ENCODE measurements at places on chromosomes 6 and 20.

GRCh38 chr6:89539779-89540178 lies 98.8 kb downstream of the LYRM2 start:
- no peaks in the 10 kb centered on the region for H3K27me3 ChIP-seq
- H3K36me3 ChIP-seq: no peaks in the 10 kb centered on the region
- DNase-seq: no peak
- no peak overlapping the region for H3K27ac ChIP-seq

DNA sequence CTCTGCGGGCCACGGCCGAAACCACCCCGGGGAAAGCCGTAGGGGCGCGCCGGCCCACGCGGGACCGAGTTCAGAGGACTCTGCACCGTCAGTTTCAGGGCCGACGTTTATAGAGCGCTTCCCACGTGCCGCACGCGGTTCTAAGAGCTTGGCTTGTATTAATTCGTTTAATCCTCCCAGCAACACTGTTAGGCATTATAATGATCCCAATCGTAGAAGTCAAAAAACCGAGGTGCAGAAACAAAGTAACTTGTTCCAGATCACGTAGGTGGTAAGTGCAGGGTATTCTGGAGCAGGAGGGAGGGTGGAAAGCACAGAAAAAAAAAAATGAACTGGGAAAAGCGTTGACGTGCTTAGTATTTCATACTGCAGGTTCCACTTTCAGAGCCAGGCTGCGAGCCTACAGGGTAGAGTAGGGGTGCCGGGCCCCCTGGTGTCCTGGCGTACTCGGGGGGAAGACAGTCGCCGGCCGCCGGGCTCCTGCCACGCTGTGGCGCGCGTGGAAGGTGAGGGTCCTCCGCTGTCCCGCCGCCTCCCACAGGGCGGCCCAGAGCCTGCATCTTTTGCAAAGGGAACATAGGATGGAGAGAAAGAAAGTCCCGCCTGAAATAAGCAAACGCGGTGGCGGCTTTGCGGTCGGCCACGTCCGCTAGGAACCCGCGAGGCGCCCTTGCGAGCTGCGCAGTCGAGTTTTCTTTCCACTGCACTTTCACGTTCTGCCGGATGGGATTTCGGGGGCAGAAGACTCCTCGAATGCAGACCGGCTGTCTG lies 10.2 kb upstream of the FOXF2 start:
- H3K36me3 ChIP-seq: no peaks in the 10 kb centered on the region
- H3K4me1 ChIP-seq: no peaks in the 10 kb centered on the region
- H3K4me3 ChIP-seq: no peak overlapping the region
- peaks cover 75% of the 10 kb centered on the region for H3K27me3 ChIP-seq
- no peak for DNase-seq

DNA sequence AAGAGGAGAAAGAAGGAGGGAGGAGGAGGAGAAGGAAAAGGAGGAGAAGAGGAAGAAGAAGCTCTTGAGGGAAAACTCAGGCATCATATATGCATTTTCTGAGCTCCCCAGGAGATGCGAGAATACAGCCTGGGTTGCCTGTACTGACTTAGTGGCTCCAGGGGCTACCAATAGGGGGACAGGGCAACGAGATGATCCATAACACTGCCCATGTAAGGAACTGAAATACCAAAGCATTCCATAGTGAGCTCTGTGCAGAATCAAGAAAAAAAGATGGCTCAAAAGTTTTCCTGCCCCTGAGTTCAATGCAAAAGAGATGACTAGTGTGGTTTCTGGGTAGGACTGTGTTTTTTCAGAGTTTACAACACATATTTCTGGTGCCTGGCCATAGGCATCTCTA lies 258.7 kb downstream of the ALDH8A1 start:
- H3K27ac ChIP-seq: no peak overlapping the region
- no peaks in the 10 kb centered on the region for H3K27me3 ChIP-seq
- H3K36me3 ChIP-seq: no peaks in the 10 kb centered on the region
- no peak for DNase-seq
- H3K4me1 ChIP-seq: no peaks in the 10 kb centered on the region

DNA sequence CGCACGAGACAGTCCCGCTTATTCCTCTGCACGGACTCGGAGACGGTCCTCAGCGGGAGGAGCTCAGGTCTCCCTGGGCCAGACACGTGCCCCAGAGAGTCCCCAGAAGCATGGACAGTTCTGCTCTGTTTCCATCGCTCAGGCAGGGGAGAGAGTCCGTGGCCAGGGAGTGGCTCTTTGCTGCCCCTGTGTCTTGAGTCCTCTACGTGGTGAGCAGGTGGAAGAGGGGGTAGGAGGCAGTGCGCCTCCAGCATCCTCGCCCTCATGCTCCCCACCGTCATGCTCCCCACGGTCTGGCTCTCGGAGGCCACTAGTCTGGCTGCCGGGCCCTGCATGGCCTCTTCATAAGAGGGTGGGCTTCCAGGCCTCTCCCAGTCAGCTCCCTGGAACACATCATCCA lies 8.9 kb downstream of the TAGAP start:
- no peak overlapping the region for H3K27ac ChIP-seq
- DNase-seq: no peak
- peaks cover 3% of the 10 kb centered on the region for H3K27me3 ChIP-seq
- H3K36me3 ChIP-seq: no peaks in the 10 kb centered on the region
- H3K4me3 ChIP-seq: no peak overlapping the region
- no peaks in the 10 kb centered on the region for H3K4me1 ChIP-seq

- H3K27me3 ChIP-seq: no peaks in the 10 kb centered on the region
- no peak for DNase-seq
- no peaks in the 10 kb centered on the region for H3K36me3 ChIP-seq
- no peak overlapping the region for H3K4me3 ChIP-seq
- H3K4me1 ChIP-seq: no peaks in the 10 kb centered on the region
Measured at GRCh38 chr20:13930281-13930680, 60.1 kb downstream of the SEL1L2 start.

DNA sequence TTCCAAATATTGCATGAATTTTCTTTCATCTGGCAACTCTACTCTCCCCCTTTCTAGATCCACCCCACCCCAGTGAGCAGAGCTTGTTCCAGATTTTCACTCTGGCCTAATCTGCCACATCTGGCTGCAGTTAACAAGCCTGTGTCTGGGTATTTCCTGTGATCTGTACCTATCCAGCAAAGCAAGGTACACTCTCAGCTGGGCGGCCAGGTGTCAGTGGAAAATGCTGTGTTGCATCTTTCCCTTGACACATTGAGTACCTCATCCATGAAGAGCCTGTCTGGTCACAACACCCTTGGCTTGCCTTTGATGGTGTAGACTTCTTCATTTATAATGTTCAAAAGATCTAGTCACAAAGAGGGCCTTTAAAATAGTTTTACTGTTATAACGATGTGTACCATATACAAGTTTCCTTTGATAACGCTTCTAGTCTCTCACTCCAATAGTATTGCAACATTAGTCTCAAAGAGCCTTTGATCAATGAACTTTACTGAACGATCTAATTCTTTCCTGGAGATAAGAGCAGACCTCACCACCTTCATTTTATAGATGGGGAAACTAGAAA lies 6.0 kb upstream of the RNF182 start:
- no peak overlapping the region for H3K4me3 ChIP-seq
- no peak overlapping the region for H3K27ac ChIP-seq
- H3K36me3 ChIP-seq: no peaks in the 10 kb centered on the region
- peaks cover 4% of the 10 kb centered on the region for H3K4me1 ChIP-seq

DNA sequence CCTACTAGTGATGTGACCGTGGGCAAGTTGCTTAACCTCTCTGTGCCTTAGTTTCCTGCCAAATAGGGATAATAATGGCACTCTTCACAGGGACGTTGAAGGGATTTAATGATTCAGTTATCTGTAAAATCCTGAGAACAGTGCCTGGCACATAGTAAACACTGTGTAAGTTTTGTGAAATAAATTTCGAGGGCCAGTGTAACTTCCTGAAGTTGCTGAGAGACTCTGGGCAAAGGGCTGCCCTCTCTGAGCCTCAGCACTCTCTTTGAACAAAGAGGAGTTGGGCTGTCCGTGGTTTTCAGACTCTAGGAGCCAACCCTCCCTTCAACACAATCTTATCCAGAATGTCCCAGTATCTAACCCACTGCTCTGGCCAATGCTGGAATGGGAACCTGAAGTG lies 2.5 kb upstream of the TEAD3 start:
- peaks cover 14% of the 10 kb centered on the region for H3K27me3 ChIP-seq
- no peak overlapping the region for H3K27ac ChIP-seq
- H3K4me1 ChIP-seq: peaks cover 4% of the 10 kb centered on the region
- DNase-seq: no peak

DNA sequence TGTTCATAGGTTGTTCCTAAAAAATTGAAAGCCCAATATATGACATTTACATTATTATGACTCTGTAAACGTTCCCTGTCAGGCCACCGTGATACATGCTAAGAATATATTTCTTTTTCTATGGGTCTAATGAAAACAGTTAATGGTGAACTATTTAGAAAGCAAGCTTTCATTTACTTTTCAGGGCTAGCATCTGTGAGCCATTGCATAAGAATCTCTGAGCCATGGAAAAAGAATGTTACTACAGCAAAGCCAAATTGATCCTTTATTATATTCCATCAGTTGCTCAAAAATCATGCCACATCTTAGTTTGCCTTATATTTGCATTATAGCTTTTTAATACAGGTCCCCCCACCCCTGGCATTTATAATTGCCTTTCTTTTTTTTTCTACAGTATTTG lies 275.5 kb downstream of the ZFAND3 start:
- H3K27me3 ChIP-seq: no peaks in the 10 kb centered on the region
- H3K36me3 ChIP-seq: no peaks in the 10 kb centered on the region
- H3K4me1 ChIP-seq: no peaks in the 10 kb centered on the region
- no peak overlapping the region for H3K4me3 ChIP-seq

DNA sequence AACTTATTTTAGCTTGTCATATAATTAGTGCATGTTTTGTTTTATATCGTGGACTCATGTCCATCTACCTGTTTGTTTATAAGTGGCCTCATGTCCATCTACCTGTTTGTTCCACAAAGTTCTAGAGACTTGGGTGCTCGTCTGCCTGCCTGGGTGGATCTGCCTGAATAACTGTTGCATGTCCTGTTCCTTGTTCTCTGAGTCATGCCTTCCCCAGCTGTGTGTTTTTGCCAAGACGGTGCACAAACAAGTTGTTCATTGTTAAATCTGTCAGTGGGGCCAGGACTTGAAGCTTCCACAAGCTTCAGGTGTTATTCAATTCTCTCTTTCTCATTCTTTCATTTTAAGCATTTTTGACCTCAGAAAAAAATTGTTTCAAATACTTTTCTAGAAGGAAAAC lies 358.0 kb upstream of the CITED2 start:
- peaks cover 12% of the 10 kb centered on the region for H3K4me1 ChIP-seq
- H3K36me3 ChIP-seq: no peaks in the 10 kb centered on the region
- H3K27ac ChIP-seq: no peak overlapping the region
- H3K27me3 ChIP-seq: no peaks in the 10 kb centered on the region
- H3K4me3 ChIP-seq: no peak overlapping the region

DNA sequence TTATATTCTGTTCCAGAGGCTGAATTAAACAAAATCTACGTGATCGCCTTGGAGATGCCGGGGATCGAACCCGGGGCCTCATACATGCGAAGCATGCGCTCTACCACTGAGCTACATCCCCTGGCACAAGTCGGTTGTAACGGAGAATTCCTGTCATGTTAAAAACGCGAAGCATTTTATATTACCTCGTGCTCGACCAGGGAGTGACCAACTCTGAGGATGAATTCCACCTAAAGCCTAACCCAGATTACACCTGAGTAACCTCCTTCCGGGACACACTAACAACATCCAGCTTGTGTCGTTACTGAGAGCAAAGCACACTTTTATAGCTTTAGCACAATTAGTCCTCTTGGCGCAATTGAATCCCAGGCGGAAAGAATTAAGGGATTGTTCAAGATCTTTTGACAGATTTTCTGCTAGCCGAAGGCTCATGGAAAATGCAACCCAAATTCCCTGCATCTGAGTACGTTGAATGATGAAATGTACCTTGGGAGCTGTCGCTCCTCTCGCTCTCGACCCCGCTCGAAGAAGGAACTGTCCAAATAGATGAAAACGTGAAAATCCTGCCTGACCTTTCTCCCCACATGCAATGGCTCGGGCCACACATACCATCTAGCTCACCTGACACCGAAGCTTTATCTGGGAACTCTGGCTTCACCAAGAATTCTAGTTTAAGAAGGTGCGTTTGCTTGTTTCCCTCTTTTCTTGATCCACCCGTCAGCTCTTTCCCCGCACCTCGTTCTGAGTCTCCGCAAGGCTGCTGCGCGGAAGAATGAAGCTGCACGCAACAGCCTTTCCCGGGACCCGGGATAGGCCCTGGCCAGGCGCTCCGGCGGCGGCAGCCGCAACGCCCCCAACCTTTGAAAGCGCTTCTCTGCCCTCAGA lies 148.3 kb downstream of the GPX5 start:
- H3K27me3 ChIP-seq: peaks cover 6% of the 10 kb centered on the region
- peaks cover 8% of the 10 kb centered on the region for H3K4me1 ChIP-seq
- H3K36me3 ChIP-seq: no peaks in the 10 kb centered on the region
- H3K4me3 ChIP-seq: peak overlapping the region; percentile 3
- H3K27ac ChIP-seq: no peak overlapping the region

DNA sequence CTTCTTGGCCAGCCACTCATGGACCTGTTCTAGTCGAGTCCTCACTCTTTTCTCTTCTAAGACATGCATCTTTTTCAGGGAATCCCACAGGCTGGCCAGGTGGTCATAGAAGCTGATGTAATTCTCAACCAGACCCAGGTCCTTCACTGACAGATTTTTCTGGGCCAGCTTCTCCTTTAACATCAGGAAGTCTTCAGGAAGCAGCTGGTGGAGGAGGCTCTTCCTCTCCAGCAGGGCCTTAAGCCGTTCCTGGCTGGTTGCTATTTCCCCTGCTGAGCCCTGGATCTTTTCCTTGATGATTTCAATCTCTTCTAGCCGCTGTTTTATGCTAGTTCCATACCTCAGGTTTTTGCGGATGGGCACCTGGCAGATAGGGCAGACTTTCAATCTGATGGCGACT lies 28.6 kb downstream of the DDX27 start:
- H3K4me3 ChIP-seq: no peak overlapping the region
- H3K4me1 ChIP-seq: peaks cover 26% of the 10 kb centered on the region
- no peaks in the 10 kb centered on the region for H3K27me3 ChIP-seq
- DNase-seq: peak; percentile 80

DNA sequence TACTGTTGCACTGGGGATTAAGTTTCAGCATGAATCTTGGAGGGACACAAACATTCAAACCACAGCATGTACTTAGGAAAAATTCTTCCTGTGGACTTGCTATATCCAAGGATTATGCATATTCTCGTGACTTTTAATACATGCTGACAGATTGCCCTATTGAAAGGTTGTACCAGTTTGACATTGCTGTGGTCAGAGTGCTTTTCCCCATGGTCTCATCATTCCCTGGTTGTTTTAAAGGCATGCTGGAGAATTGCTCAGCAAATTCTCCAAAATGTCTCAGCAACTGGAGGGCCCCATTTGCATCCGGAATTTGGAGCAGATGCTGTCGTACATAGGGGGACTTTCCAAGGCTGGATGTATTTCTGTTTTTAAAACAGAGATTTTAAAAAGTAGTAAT lies 7.4 kb downstream of the HECA start:
- no peak overlapping the region for H3K4me3 ChIP-seq
- H3K36me3 ChIP-seq: no peaks in the 10 kb centered on the region
- no peak overlapping the region for H3K27ac ChIP-seq
- no peak for DNase-seq

Data from endothelial cell of umbilical vein (primary cell).